A673 (cell line): ENCODE measurements at places on chromosomes 3 and 15. TPM values are rescaled to one million over a fixed set of nuclear protein-coding genes. Genes with fewer than 3 reads are reported as not detected.

The GANC gene
- 23.7 and 28.2 TPM in 2 replicates for total RNA-seq

The KIF23 gene
- 124 TPM in 2 replicates for total RNA-seq

The CLDN18 gene
- total RNA-seq: not detected in 2 replicates

The TRH gene
- total RNA-seq: not detected in 2 replicates

The PPP2R3A gene
- total RNA-seq: 1.1 and 1.3 TPM in 2 replicates

The FETUB gene
- not detected in 2 replicates for total RNA-seq

- DNase-seq: peak; percentile 86
These were observed 35.2 kb downstream of the BDH1 start for GRCh38 chr3:197520311-197521276.
